ENCODE measurements at places on chromosomes 2 and 18.

DNA sequence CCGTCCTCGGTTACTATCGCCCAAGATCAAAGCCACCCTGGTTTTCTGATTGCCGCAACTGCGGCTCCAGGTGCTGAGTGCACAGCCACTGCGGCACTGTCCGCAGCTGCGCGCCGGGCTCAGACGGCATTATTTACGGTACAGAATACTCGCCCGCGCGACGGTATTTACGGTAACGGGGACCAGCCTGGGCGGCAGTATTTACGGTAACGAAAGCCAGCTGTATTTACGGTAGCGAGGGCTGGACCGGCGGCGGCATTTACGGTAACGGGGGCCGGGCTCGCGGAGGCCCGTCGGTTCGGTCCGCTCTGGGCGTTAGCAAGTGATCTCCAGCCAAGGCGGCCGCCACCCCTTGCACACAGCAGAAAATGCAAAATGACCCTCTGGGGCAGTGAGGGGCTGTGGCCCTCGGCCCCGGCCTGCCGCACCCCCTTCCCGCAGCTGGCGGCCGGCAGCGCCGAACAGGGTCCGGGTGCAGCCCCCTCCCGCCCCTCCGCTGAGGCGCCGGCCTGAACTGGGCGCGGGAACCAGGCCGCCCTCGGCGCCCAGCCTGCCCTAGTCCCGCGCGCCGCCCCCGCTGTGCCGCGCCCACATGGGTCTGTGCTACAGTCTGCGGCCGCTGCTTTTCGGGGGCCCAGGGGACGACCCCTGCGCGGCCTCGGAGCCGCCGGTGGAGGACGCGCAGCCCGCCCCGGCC lies at the start of gene GNAL:
Gene GNAL (plus strand): TSS at position 293 of the 697 bp plus-strand sequence. CDS start 300 bp downstream, at position 593.
- peak; percentile 7 for DNase-seq

GRCh38 chr2:8549942-8550341 lies 131.9 kb upstream of the ID2 start:
- DNase-seq: no peak

GRCh38 chr2:220076734-220077133 lies 449.3 kb downstream of the SLC4A3 start:
- DNase-seq: no peak

DNA sequence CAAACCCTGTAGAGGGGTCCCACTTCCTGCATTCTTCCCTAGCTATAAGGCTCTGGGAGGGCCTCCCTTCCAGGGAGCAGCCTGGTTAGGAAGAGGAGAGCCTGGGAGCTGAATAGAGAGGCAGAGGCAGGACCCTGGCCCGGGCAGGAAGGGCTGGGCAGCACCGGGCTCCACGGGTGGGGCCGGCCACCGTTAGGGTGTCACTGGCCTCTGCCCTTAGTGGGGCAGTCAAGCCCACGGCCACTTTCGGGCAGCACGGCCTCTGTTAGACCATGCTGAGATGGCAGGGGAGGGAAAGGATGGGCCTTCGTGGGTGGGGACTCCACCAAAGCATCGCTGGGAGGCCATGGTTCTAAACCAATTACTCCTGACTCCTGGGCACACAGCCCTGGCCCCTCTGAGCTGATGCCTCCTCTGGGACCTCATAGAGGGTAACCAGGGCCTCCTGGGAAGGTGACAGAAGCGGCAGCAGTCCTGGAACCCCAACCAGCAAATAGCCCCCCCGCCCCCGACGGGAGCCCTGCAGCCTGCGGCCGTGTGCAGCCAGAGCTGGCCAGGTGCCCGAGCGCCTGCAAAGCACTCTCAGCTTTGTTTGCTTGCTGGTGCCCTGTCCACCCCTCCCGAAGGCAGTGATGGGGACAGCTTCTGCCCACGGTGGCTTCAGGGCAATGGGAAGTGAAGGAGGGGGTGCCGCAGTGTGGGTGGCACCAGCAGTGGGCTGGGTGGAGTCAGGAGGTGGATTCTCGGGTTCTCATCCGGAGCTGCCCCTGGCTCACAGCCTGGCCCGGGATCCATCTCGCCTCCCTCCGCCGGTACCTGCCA lies 16.3 kb upstream of the HPCAL1 start:
- DNase-seq: no peak

GRCh38 chr18:13984080-13984479 lies 68.7 kb upstream of the MC2R start:
- no peak for DNase-seq

GRCh38 chr2:3472966-3473365 lies 46.4 kb downstream of the ADI1 start:
- DNase-seq: no peak

All from activated CD4-positive, CD25-positive, alpha-beta regulatory T cell treated with anti-CD3 and anti-CD28 coated beads, Interleukin-2, amount 50 U/mL, for 16 hours (primary cell).